ENCODE measurements at places on chromosomes 2 and 18.

DNA sequence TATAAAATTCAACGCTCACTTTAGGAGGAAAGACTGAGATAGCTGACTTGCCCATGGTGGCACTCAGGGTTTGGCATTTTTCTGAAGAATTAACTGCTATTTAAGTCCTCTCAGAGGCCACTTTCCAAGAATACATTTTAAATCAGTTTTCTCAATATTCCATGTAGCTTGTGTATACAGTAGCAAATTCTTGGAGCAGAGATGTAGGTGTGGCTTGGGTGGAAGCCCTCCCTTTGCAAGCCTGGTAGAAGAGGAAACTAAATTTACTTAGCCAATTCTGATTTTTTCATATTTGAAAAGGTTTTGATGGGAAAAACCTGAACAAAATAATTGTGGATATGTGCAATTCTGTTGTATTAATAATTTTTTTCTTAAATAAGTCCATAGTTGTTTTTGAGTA lies 14.0 kb upstream of the ITGAV start:
- DNase-seq: no peak

DNA sequence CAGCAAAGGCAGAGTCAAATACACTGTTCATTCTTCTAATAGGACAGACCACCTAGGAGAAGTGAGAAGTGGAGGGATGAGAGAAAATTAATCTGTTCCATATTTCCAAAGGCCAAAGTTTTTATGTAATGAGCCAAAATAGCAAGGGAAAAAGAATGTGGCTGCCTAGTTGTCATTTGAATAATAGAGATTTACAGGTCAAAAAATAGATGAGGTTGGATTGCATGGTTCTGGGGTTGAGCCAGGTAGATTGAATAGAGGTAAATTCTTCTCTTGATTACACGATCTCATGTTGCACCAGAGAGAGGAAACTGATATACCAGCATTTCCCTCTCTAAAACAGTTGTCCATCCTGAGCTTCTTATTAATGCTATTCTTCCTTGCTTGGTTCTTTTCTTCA lies 325.8 kb downstream of the CCDC178 start:
- no peak for DNase-seq

- no peak for DNase-seq
Measured at GRCh38 chr2:17966798-17967197, 88.3 kb downstream of the KCNS3 start.

- DNase-seq: no peak
Measured at GRCh38 chr18:41444943-41445342, 510.1 kb upstream of the PIK3C3 start.

- no peak for DNase-seq
Measured at GRCh38 chr2:24448797-24449196, 42.3 kb upstream of the NCOA1 start.

DNA sequence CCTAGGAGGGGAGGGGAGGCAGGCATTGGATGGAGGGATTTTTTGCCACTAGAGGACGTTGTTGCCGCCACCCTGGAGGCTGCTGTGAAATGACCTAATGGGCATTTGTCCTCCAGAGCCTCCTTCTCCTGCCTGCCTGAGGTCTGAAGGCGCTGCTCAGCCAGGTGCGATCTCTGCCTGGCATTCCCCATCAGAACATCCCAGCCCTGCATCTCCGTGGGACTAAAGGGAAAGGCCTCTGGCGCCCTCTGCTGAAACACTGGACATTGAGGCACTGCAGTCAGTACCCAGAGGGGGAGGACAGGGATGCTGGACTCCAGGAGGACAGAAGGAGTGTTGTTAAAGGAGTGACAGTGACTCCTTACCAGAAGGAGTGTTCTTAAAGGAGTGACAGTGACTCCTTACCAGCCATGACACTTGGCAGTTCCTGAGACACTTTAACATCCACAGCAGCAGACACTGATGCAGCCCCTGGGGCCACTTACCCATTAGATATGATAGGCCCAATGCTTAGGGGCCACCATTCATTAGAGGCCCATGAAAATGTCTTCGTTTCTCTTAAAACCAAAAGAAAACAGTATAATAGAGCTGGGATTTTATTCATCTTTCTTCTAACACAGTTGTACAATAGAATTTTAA lies 17.0 kb downstream of the THNSL2 start:
- no peak for DNase-seq

GRCh38 chr2:131492418-131493198 lies 411 bp upstream of the MZT2A start:
- DNase-seq: peak; percentile 81

GRCh38 chr2:102046135-102046986 lies 54.6 kb downstream of the IL1R2 start:
- DNase-seq: no peak

GRCh38 chr2:12931186-12931844 lies 214.6 kb downstream of the TRIB2 start:
- no peak for DNase-seq

GRCh38 chr2:152363936-152364335 lies 29.0 kb downstream of the FMNL2 start:
- DNase-seq: no peak

- no peak for DNase-seq
Measured at GRCh38 chr2:145260674-145261073, 740.8 kb upstream of the ZEB2 start.

DNA sequence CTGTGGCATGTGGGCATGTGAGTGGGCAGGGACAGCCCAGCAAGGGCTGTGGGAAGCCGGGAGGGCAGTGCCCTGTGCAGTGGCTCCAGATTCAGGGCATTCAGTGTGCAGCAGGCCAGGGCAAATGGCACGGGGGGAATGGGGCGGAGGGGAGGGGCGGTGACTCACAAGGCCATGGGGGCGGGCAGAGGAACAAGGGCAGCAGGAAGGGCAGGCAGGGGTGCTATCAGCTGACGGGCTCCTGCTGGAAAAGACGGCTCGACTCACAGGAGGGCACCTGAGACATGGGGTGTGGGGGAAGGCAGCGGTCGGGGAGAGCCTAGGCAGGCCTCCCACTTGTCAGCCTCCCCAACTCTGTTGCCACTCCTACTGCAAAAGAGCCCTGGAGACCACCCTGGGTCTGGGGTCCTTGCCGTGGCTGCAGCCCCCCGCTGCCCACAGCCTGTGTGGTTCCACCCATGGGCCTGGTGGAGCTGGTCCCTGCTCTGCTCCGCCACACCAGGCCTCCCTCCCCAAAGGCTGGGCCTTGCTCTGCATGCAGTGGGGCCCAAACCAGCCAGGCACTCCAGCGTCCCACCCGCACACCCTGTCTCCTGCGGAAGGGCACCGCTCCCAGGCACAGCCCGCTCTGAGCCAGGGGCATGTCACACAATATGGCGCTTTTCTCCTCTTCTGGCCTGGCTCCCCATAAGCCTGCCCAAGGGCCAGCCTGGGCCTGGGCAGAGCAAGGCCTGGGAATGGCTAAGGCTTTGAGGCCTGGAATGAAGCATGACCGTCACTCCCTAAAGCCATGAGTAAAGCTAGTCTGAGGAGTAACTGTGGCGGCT lies 25.9 kb downstream of the HS6ST1 start:
- DNase-seq: no peak

DNA sequence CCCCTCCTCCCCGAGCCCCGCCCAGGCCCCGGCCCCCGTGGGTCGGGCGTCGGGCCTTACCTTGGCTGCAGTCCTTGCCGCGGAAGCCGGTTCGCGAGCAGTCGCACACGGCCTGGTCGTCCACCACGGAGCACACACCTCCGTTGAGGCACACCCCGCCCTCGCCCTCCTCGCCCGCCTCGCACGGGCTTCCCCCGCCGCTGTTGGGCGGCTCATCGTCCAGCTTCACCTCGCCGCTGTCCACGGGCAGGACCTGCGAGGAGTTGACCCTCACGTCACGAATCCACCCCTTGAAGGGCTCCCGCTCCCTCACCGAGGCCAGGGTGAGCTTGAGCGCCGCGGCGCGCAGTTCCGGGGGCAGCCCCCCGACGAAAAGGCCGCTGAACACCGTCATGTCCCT lies 4.5 kb downstream of the NRXN1 start:
- no peak for DNase-seq

DNA sequence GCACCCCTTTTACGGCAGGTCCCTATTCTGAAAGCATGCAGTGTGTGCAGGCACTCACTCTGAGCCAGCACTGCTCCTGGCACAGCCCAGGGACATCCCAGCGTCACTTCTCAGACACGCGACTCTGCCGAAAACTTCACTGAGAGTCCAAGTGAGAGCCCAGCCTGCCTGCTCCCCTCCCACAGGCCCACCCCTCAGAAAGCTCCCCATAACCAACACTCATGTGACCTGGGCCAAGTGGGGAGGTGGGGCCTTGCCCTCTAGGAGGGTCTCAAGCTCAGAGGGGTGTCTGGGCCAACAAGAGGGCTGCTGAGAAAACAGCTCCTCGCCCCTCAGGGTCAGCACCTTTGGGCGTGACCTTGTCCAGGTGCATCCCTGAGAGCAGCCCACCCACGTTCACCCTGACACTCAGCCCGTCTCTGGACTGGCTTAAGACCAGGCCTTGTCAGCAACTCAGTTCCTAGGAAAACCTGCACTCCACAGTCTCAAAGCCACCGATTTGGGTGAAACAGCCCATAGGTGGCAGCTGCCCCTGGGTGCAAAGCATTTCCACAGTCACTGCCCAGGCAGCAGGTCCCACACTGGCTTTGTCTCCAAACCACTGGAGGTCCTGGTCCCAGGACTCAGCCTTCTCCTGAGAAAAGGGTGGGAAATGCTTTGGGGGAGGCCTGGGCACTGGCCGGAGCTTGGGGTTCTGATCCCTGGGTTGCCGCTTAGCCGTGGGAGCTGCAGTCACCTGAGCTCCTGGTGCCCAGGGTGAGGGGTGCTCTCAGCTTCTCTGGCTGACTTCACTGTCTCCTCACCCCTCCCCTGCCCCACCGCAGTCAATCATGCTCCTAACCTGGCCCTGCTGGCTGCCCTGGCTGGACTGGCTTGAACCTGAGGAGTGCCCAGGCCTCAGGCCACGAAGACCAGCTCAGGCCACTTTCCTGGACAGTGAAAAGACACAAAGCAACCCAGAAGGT lies 209.6 kb downstream of the HDAC4 start:
- no peak for DNase-seq

DNA sequence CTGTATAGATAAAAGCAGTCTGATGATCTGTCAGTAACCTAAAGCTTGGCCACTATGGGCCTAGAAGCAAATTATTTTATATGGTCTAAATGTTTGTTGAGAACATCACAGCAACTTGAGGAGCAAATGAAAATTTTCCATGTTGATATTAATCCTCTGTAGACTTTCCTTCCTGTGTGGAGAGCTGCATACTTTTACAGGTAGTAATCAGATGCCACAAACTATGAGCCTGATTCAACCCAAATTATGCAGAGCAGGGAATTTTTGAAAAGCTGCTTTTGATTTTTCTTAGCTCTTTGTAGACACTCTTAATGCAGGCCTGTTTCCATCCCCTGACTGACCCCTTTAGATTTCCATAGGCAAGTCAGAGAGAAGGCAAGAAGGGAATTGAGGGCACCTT lies 17.3 kb downstream of the PAX3 start:
- no peak for DNase-seq
